ENCODE measurements at places on chromosomes 11 and 22.
A peak's percentile ranks its signal among the peaks of the same experiment; 100 is the strongest.

DNA sequence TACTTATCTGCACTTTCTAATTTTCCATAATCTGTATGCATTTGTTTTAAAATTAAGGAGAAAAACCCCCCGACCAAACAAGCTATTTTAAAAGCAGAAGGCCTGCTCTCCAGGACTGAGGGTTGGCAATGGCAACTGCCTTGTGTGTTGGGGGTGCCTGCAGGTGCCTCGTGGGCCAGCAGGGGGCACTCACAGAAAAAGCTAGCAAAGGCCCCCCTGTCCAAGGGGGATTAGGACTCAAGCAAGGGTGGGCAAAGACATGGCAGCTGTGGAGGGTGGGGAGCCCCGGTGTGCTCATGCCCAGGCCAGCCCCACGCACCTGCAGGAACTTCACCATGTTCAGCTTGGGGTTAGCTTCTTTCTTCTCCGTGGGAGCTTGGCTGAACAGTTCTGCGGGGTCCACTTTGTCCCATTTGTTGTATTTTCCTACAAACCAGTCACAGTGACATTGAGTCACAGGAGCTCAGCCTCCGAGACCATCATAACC lies 10.3 kb downstream of the TOP3B start:
- DNase-seq, result peak; percentile 24

GRCh38 chr11:75298191-75298975 lies 53.1 kb downstream of the ARRB1 start:
- DNase-seq, result no peak

GRCh38 chr11:67583247-67584204 lies at the start of gene GSTP1:
TSS of gene GSTP1 (plus strand) at chr11:67583812. CDS start at chr11:67583844, 32 bp downstream.
- DNase-seq, result peak; percentile 86

DNA sequence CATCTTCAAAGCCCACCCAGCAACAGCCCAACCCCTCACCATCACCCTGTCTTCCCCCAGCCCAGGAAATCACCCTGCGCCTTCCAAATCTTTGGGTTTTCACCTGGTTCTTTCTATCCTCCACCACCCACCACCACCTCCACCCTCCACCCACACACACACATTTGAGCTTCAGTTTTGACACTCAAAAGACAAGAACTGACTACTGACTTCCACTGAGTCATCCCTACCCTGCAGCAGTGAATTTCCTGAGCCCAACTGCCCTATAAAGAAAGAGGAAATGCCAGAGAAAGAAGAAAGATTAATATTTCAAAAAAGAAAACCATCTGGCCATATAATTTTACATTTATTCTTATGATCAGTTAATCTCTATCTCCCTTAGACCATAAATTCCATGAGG lies 137.5 kb downstream of the CHST1 start:
- no peak for DNase-seq

GRCh38 chr11:72038491-72038890 lies 39.8 kb downstream of the IL18BP start:
- no peak for DNase-seq

- DNase-seq, result no peak
Measured at GRCh38 chr22:47294576-47294975, 532.1 kb downstream of the TBC1D22A start.

DNA sequence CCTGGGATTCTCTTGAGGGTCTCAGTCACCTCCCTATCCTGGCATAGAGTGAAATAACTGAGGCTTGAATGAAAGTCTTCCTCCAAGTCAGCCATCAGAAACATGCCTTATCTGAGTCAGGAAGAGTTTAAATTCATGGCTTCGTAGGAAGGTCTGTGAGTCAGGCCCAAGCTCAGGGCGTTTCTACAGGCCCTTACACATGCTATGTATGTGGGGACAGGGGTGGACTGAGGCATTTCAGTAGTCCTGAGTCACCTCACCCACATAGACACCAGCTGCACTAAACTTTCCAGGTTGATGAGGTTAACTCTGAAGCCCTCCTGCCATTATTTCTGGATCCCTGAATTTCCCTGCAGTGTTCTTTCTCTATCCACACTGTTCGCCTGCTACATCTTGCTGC lies 134.6 kb upstream of the RCN1 start:
- no peak for DNase-seq

- DNase-seq, result no peak
Measured at GRCh38 chr22:42883970-42884369, 26.9 kb upstream of the ARFGAP3 start.

- DNase-seq, result no peak
Measured at GRCh38 chr11:76400967-76401366, 19.8 kb downstream of the GVQW3 start.

DNA sequence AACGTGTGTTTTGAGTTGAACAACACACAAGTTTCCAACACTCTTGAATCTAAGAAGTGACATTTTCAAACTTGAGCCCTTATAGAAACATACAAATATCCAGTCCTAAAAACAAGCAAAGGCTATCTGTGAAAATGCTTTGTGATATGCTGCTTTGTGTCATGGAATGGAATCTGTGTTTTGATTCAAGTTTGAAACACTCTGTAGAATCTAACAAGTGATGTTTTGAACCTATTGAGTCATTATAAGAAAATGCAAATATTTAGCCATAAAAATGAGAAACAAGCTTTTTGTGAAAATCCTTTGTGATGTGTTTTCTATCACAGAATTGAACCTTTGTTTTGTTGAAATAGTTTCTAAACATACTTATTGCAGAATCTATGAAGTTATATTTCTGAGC lies 105.7 kb upstream of the VPREB1 start:
- no peak for DNase-seq

DNA sequence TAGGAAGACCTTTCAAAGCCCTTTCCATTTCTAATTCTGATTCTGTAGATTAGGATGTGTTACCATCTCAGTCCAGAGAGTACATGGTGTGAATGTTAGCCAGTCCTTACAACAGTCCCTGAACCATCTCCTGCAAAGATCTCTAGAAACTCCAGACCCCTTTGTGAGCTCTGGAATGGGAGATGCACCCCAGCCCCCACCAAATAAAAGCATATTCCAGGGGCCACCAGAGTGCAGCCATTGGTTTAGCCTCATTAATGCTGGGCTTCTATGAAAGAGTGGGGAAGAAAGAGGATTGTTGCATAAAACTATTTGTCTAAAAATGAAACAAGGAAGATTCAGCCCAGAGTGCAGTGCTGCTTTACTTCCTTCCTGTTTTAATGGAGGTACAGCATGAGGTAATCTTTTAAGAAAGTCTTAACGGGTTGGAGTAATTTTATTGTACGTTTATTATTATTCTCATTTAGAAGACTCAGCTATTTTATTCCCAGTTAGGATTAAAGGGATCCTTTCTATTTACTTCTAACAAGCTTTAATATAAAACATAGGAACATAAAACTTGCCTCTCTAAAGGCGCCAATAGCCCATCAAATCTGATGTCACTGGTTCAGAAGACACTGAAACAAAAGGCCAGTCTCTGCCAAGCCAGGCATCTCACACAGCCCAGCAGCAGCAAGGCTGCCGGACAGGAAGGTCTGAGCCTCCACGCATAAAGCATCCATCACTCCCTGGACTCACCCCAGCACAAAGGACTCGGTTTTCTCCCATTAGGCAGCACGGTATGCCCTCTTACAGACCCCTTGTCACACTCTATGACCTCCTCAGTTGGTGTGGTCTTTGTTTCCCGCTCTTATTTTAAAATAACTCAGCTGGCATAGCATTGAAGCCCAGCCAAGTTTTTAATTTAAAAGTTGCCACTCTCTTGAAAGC lies 203.9 kb upstream of the BLID start:
- DNase-seq, result no peak

Data from stimulated activated CD4-positive, alpha-beta T cell treated with anti-CD3 and anti-CD28 coated beads, Interleukin-4, amount 100 ng/mL, for 4 hours (primary cell).